RPMI7951 (cell line): ENCODE measurements at places on chromosomes 5 and 9. TPM values are rescaled to one million over a fixed set of nuclear protein-coding genes. Genes with fewer than 3 reads are reported as not detected.

The LCN9 gene
- total RNA-seq = not detected in 2 replicates

The SPATA31A3 gene
- total RNA-seq = not detected in 2 replicates

The GPR150 gene
- 0.10 TPM in 1 of 2 replicates, not detected in the other for total RNA-seq

The OR1Q1 gene
- not detected in 2 replicates for total RNA-seq

GRCh38 chr5:1406681-1407640, 38.3 kb downstream of the SLC6A3 start:
- no peak for DNase-seq

- no peak for DNase-seq
These were observed 377.8 kb downstream of the CHSY3 start for GRCh38 chr5:130282049-130282448.

The TMEM215 gene
- not detected in 2 replicates for total RNA-seq

The SLC6A7 gene
- not detected in 2 replicates for total RNA-seq

DNA sequence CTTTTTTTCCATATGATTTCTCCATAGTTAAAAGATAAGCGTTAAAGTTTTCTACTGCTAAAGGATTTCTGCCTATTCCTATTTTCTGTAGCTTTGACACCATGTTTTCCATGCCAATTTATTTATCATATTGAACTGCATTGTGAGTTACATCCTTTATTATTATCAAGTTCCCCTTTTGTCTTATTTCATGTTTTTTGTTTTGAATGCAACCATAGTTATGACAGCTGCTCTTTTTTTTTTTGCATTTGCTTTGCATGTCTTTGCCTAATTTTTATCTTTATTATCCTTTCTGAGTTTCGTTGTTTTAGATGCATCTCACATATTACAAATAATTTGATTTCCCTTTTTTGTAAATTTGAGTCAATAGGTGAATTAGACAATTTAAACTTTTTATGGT, 161.5 kb downstream of the DEPDC1B start:
- DNase-seq = no peak

The CER1 gene
- total RNA-seq = not detected in 2 replicates

DNA sequence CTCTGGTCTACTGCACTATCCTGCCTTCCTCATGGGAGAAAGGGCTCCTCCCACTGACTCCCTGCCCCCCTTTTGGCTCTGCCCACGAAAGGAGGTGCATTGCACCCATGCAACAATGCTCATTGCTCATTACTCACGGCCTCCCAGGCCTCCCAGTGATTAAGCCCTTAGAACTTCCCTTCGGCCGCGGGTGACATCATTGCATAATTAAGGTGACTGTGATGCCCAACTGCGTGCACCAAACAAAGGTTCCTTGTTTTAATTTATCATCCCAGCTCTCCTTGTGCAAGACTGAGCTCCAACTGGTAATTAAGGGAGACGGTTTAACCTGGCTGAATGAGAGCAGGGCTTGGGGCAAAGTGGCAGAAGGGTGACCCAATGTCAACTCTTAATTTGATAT, 180.4 kb downstream of the GAS1 start:
- DNase-seq = peak; percentile 78

The PCDHB5 gene
- 0.59 and 0.60 TPM in 2 replicates for total RNA-seq

The NR5A1 gene
- total RNA-seq = not detected in 2 replicates

The LRRC19 gene
- not detected in 2 replicates for total RNA-seq

DNA sequence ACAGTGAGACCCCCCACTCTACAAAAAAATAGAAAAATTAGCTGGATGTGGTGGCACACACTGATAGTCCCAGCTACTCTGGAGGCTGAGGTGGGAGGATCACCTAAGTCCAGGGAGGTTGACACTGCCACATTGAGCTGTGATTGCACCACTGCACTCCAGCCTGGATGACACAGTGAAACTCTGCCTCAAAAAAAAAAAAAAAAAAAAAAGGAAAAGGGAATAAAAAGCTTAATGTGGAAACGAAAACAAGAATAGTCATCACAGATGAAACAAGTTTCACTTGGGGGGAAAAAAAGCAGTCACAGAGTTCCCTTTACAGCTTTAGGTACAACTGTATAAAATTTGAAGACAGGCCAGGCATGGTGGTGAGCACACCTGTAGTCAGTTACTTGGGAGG, 84.2 kb downstream of the FNBP1 start:
- no peak for DNase-seq

- DNase-seq = no peak
These were observed 27.0 kb downstream of the ADGRD2 start for GRCh38 chr9:124477211-124477647.

The MRPL41 gene
- 66.7 and 80.8 TPM in 2 replicates for total RNA-seq

GRCh38 chr5:141524604-141525597, 36.0 kb downstream of the PCDHGC5 start:
- DNase-seq = peak; percentile 96
